ENCODE measurements at places on chromosomes 4 and X. TPM values are rescaled to one million over a fixed set of nuclear protein-coding genes. Genes with fewer than 3 reads are reported as not detected.

NDST3 gene
- under 0.01 TPM for total RNA-seq

AMTN gene
- total RNA-seq: not detected

LUZP4 gene
- not detected for total RNA-seq

PAGE3 gene
- not detected for total RNA-seq

GASK1B gene
- 19.4 TPM for total RNA-seq

APELA gene
- total RNA-seq: not detected
